ENCODE measurements at places on chromosomes 1 and 21. TPM values are rescaled to one million over a fixed set of nuclear protein-coding genes. Genes with fewer than 3 reads are reported as not detected.

Gene PSRC1
- total RNA-seq = 7.4 TPM

Gene OR2G6
- not detected for total RNA-seq

GRCh38 chr1:40838045-40838979, 23.9 kb downstream of the CITED4 start:
- no peak for DNase-seq

- DNase-seq = no peak
Observed at GRCh38 chr1:246798606-246799496, 74.6 kb downstream of the SCCPDH start.

GRCh38 chr1:234614081-234614489, 4.1 kb upstream of the IRF2BP2 start:
- no peak for DNase-seq

DNA sequence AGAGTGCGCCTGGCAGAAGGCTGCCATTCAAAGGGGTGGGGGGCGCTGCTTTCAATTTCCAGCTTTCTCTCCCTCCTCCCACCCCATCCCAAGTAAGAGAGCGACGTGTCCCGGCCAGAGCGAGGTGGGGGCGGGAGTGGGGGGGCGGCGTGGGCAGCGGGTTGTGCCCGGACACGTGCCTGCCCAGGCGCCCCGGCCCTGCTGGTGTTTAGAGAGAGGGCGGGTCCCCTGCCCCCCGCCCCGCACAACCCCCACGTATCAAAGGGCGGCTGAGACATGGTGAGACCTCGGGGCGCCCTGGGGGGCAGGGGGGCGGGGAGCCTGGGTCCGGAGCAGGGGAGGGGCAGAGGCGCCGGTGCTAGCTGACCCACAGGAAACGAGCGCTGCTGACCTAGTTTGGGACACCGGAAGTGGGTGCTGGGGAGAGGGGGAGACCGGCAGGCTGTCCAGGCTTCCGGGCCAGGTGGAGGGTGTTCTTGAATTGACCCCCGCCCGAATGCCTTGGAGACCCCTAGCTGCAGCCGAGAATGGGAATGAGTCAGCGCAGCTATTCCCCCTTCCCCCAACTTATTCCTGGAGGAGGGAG, 1.3 kb downstream of the ZBTB7B start:
- no peak for DNase-seq

- DNase-seq = no peak
Observed at GRCh38 chr1:60185684-60186083, 112.1 kb upstream of the C1orf87 start.

- no peak for DNase-seq
Observed at GRCh38 chr21:38680401-38680800, 125.3 kb upstream of the ETS2 start.

All from mucosa of gallbladder (tissue), 1 donor.